ENCODE measurements at places on chromosomes 4 and X. TPM values are rescaled to one million over a fixed set of nuclear protein-coding genes. Genes with fewer than 3 reads are reported as not detected.

GRCh38 chr4:84325625-84326024 lies 173.5 kb downstream of the NKX6-1 start:
- no peak overlapping the region for H3K27ac ChIP-seq
- DNase-seq = no peak
- no peaks in the 10 kb centered on the region for H3K36me3 ChIP-seq
- no peak overlapping the region for H3K4me3 ChIP-seq

- no peak overlapping the region for H3K4me3 ChIP-seq
- no peaks in the 10 kb centered on the region for H3K4me1 ChIP-seq
- no peak overlapping the region for H3K27ac ChIP-seq
- H3K36me3 ChIP-seq = no peaks in the 10 kb centered on the region
Observed at GRCh38 chr4:183760326-183760725, 101.2 kb downstream of the TRAPPC11 start.

- no peak for DNase-seq
- no peak overlapping the region for H3K4me3 ChIP-seq
- no peak overlapping the region for H3K27ac ChIP-seq
- H3K27me3 ChIP-seq = no peaks in the 10 kb centered on the region
Observed at GRCh38 chr4:142272452-142272851, 573.6 kb downstream of the INPP4B start.

DNA sequence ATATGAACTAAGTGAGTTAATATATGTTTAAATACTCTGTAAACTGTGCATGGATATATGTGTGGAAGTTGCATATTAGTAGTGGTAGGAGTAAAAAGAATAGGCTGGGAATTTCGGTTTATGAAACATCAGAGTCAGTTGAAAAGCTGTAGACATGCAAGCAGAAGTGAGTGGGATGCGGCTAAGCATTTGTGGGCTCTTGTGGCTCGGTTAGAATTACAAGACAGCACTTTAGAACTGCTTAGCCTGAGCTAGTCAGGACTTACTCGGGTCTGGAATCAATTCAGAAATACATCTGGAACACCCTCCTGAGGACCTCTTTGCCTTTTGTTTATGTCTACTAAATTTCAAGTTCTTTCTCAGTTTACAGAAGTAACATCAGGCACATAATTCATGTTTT lies 93.6 kb downstream of the AFF2 start:
- no peaks in the 10 kb centered on the region for H3K27me3 ChIP-seq
- no peaks in the 10 kb centered on the region for H3K4me1 ChIP-seq
- no peak overlapping the region for H3K4me3 ChIP-seq
- H3K27ac ChIP-seq = no peak overlapping the region
- no peak for DNase-seq

DNA sequence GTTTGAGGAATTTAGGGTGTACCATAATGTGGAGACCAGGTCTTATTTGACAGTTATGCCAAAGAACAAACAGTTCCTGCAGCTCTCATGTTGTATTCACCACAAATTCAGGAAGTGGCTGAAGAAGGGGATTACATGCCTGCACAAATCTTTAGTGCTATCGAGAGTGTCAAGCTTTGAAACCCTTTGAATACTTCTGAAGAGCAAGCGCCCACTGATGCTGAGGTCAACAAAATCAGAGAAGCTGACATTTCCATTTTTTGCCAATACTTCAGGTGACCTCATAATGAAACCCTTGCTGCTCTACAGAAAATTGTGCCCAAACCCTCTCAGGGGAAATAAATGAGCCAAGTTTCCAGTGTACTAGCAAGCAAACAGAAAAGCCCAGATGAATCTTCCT lies 28.4 kb downstream of the PAK3 start:
- H3K27me3 ChIP-seq = no peaks in the 10 kb centered on the region
- no peak overlapping the region for H3K4me3 ChIP-seq
- H3K36me3 ChIP-seq = no peaks in the 10 kb centered on the region
- H3K27ac ChIP-seq = no peak overlapping the region

DNA sequence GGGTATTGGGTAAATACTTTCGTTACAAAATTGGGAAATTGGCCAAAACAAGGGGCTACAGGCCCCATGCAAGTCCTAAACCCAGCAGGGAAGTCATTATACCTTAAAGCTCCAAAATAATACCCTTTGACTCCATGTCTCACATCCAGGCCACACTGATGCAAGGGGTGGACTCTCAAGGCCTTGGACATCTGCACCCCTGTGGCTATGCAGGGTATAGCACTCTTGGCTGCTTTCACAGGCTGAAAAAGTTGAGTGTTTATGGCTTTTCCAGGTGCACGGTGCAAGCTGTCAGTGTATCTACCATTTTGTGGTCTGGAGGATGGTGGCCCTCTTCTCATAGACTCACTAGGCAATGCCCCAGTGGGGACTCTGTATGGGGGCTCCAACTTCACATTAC lies 326.5 kb downstream of the TEX13C start:
- H3K27ac ChIP-seq = no peak overlapping the region
- no peaks in the 10 kb centered on the region for H3K36me3 ChIP-seq
- no peaks in the 10 kb centered on the region for H3K4me1 ChIP-seq
- DNase-seq = no peak
- H3K27me3 ChIP-seq = no peaks in the 10 kb centered on the region

- no peaks in the 10 kb centered on the region for H3K27me3 ChIP-seq
- H3K4me1 ChIP-seq = no peaks in the 10 kb centered on the region
- no peaks in the 10 kb centered on the region for H3K36me3 ChIP-seq
- no peak for DNase-seq
Observed at GRCh38 chr4:177401658-177402273, 40.5 kb downstream of the AGA start.

- no peak for DNase-seq
- H3K27me3 ChIP-seq = no peaks in the 10 kb centered on the region
- H3K36me3 ChIP-seq = no peaks in the 10 kb centered on the region
- H3K4me3 ChIP-seq = no peak overlapping the region
- peak overlapping the region; percentile 41 for H3K27ac ChIP-seq
- H3K4me1 ChIP-seq = peaks cover 12% of the 10 kb centered on the region
Observed at GRCh38 chr4:48031802-48032525, 15.4 kb downstream of the NIPAL1 start.

DNA sequence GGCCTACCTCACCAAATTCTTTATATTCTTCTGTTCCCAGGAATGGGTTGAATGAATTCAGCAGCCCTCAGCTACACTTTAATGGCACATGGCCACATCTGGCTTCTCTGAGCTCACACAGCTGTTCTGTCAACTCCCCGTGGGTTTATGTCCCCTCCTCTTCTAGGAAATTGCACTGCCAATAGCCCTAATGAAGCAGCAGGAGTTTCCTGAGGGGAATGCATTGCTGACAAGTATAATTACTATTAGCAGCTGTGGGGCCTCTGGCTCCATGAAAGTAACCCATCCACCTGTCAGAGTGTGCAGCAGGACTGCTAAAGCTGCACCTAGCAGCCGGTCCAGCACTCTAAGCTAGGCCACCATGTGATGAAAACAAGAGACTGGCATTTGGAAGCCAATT lies 50.3 kb downstream of the FTHL17 start:
- no peak overlapping the region for H3K4me3 ChIP-seq
- H3K36me3 ChIP-seq = no peaks in the 10 kb centered on the region
- no peaks in the 10 kb centered on the region for H3K27me3 ChIP-seq
- DNase-seq = peak; percentile 15

GRCh38 chrX:74613370-74614092 lies 893 bp downstream of the RLIM start:
- no peaks in the 10 kb centered on the region for H3K36me3 ChIP-seq
- no peaks in the 10 kb centered on the region for H3K27me3 ChIP-seq
- H3K27ac ChIP-seq = peak overlapping the region; percentile 95
- no peak for DNase-seq
- peak overlapping the region; percentile 88 for H3K4me3 ChIP-seq
- peaks cover 26% of the 10 kb centered on the region for H3K4me1 ChIP-seq

Gene DMD
- total RNA-seq = 143 TPM

Gene HMX1
- not detected for total RNA-seq

Gene P2RY4
- total RNA-seq = not detected

Gene MED12
- 23.2 TPM for total RNA-seq

Gene ZCCHC18
- 0.99 TPM for total RNA-seq

Gene CYLC1
- not detected for total RNA-seq

Gene RRAGB
- total RNA-seq = 11.1 TPM
